Stimulated activated CD4-positive, alpha-beta T cell treated with anti-CD3 and anti-CD28 coated beads, TNF-alpha, amount 100 ng/mL, for 24 hours (primary cell): ENCODE measurements at places on chromosomes 3 and 15.

DNA sequence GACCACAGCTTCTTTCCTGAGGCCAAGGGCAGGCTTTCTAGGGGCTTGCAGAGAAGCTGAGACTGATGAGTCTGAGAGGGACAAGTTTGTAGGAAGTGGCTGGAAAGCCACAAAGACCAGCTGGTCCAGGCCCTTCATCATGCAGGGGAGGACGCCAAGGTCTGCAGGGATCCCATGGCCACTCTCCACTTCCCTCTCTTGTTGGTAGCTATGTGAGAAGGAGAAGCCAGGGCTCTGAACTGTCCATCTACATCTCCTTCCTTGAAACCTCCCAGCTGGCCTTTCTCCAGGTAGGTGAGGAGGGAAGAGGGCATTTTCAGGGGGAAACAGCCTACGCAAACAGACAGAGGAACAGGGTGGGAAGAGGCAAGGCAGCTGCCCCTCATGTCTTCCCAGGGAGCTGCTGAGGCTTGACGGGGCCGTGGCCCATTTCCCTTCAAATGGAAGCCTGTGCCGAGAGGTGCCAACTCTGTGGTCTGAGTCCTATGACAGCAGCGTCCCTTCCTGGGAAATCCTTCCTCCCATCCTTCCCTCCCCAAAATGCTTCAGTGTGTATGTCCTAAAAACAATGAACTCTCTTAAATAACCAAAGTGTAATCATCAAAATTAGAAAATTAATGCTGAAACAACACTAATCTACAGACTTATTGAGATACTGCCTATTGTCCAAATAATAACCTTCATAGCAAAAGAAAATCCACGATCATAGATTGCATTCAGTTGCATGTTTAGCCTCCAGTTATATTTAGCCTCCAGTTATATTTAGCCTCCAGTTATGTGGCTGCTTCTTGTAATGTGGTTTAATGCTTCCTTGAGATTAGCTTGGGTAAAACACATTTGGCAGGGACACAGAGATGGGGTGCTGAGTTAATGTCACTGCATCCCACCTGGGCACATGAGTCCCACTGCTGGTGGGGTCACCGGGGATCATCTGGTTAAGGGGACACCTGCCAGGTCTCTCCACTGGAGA, 36.0 kb downstream of the GNB5 start:
- DNase-seq, result no peak

DNA sequence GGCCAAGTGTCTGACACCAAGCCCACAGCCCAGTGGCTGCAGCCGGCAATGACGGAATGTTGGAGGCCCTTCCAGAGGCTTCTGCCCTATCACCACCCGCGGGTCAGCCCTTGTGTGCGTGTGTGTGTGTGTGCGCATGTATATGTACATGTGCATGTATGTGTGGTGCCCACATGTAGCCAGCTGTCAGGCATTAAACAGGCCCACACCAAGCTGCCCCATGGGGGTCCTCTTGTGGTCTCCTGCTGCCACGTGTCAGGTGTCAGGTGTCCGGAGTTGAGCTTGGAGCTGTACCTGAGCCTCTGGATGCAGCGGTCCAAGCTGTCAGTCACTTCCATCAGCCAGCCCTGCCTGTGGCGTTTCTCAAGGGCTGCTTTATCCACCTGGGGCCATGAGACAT, 13.9 kb downstream of the UROC1 start:
- no peak for DNase-seq

DNA sequence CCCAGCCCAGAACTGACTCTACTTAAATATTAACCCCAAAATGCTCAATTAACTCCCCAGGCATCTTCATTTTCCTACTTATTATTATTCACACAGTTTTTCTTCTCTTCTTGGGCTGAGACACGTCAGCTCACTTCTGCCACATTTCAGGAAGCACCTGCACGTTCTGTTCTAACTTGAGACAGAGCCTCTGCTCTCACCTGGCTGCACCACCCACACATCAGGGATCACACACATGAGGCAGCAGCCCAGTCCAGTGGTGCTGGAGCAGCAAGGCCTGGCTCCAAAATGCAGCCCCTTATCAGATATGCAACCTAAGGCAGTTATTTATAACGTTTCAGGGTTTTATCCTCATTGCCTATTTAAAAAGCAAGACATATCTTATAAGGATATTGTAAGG, 127.5 kb downstream of the OSBPL10 start:
- no peak for DNase-seq

DNA sequence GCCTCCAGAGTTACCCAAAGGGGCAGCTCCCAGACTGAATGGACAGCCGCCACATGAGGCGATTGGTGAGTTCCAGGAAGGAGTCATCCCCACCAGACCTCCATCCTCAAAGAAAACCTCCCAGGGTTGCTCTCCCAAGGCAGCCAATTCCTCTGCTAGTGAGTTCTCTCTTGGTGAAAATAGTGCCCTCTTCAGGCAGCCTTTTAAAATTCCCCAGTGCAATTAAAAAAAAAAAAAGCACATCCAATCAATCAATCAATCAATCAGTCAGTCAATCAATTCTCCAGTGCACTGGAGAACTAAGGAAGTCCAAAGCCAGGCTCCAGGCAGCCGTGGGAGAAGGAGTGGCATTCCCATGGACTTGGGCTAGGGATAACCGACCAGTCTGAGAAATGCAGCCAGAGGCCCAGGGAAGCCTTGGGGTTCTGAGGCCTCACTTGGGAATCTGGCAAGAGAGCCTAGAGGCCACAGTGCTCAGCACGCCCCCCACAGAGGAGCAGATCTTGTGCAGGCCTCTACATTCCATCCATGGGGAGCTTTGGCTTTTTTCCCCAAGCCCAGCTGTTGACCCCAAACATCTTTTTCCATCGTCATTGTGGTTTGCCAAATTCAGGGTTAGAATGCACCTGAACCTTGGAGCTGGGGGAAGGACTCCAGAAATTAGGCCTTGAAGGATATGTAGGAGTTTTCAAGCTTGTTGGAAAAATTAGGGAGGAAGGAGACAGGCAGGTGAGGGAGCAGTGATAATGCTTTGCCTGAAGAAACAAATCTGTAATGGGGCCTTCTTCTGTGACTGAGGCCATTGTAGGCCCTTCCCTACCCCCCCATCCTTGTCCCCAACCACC, 4.8 kb downstream of the PAQR5 start:
- DNase-seq, result no peak

GRCh38 chr3:45947361-45947760, 4.1 kb downstream of the CXCR6 start:
- no peak for DNase-seq

DNA sequence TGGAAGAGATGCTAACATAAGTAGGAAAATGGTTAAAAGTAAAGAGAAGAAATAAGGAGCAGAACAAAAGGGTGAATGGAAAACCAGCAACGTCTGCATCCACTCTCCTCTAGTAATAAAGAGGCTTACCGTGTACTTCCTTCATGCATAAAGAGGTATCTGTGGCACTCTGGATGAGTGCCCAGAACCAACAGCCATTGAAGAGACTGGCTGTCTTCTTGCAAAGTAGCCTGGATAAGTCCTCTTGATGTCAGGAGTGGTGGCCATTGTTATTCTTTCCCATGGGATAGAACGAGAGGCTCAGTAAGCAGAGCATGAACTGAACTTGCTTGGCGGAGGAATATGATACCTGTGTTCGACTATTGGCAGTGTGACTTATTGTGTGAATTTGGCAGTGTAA, 186.2 kb upstream of the RASGRP1 start:
- DNase-seq, result no peak

GRCh38 chr3:33789183-33789954, 9.1 kb upstream of the PDCD6IP start:
- no peak for DNase-seq

DNA sequence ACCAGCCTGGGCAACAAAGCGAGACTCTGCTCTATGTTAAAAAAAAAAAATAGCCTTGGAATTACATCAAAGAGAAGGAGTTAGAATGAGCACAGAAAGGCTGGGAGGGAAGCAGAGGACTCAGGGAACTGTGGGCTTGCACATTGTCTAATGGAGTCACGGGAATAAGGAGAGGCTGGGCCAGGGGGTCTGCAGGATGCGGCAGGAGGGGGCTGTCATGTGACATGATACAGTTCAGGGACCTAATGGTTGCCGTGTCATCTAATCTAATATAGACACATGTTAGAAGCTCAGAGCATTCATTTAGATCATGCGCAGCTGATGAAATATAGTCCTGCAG, 32.5 kb downstream of the GRK7 start:
- DNase-seq, result no peak

- no peak for DNase-seq
These were observed 297.6 kb upstream of the C2CD4B start for GRCh38 chr15:62462721-62463120.

DNA sequence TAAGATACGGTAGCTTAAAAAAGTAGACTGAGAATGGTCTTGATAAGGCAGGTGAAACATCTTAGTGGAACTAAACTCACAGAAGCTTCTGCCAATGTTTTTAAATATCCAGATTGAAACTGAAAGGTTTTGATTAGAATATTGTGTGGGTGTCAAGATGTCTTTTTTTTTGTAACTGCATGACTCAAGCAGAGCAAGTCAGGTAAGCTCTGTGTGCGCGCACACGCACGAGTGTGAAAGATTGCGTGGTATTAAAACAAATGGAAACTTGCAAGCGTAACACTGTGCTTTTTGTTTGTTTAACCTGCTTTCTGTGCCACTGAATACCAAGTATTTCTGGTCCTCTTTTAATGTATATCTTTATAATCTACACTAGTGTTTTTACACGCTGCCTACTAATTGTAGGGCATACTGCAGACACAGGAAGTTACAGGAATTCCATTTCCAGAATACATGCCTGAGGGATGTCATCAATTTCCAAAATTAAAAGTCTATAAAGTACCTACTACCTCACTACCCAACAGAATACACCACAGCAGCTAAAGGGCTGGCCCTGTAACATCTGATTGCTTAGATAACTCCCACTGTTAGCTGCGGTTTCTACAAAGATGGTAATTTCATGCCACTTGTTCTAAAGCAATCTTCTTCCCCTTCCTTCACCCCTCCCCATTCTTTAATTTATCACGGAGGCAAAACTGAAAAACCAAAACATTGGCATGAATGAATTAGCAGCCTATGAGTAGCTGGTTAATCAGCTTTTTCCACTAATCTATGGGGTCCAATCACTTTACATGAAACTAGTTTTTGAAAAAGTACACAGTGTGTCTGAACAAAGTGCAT, 472.8 kb downstream of the SHQ1 start:
- peak; percentile 35 for DNase-seq

GRCh38 chr3:195111766-195112165, 159.2 kb downstream of the XXYLT1 start:
- DNase-seq, result no peak

GRCh38 chr3:132904-133303, 63.7 kb upstream of the CHL1 start:
- no peak for DNase-seq

DNA sequence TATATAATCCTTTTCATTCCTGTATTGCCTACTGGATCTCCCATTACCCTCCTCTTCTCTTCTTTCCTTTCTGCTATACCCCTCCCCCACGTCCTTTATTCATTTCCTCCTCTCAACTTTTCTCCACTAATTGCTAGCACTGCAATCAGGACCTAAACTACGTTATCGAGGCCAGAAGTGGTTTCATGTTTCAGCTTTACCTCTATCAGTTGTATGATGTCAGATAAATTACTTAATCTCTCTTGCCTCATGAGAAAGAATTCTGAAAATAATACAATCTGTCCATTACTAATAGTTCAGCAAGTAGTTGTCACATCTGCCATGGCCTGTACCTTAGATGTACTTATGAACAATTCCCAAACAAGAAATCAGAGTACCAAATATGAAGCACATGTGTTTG, 10.6 kb downstream of the POPDC2 start:
- no peak for DNase-seq

- DNase-seq, result no peak
These were observed 304.5 kb upstream of the GPR149 start for GRCh38 chr3:154734468-154734867.

DNA sequence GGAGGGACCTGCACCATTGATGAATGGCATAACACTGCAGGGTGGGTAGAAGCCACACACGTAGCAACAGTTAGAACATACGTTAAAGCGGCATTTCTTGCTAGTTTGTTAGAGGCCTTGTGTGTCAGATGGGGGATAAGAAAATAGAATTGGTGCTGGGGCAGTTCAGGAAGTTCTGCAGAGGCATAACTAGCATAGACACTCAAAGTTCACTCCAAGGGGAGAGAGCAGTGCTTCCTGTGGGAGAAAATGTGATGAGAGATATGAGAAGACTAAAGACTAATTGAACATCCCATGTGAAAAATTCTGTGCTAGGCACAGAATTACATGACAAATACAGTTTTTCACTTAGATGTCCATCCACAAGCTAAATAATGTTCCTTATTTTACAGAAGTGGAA, 327.1 kb downstream of the ZNF621 start:
- DNase-seq, result no peak

GRCh38 chr3:19155375-19155774, 7.1 kb downstream of the KCNH8 start:
- no peak for DNase-seq

DNA sequence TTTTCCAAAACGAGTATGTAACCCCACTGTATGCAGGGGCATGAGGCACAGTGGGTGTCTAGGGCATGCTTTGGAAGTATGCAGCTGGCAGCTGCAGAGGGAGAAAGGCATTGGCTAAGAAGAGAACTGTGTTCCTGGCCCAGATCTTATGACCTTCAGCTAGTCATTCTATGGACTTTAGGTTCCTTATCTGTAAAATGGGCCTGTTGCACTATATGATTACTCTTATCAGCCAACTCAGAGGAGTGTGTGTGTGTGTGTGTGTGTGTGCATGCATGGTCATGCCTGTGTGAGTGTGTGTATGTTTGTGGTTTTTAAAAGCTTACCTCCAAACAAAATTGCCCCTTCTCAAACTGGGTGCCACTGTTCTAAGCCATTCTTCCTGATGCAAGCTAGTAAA, 27.4 kb upstream of the CHST2 start:
- DNase-seq, result no peak

GRCh38 chr3:187085933-187086332, 53.4 kb downstream of the RPL39L start:
- DNase-seq, result no peak

DNA sequence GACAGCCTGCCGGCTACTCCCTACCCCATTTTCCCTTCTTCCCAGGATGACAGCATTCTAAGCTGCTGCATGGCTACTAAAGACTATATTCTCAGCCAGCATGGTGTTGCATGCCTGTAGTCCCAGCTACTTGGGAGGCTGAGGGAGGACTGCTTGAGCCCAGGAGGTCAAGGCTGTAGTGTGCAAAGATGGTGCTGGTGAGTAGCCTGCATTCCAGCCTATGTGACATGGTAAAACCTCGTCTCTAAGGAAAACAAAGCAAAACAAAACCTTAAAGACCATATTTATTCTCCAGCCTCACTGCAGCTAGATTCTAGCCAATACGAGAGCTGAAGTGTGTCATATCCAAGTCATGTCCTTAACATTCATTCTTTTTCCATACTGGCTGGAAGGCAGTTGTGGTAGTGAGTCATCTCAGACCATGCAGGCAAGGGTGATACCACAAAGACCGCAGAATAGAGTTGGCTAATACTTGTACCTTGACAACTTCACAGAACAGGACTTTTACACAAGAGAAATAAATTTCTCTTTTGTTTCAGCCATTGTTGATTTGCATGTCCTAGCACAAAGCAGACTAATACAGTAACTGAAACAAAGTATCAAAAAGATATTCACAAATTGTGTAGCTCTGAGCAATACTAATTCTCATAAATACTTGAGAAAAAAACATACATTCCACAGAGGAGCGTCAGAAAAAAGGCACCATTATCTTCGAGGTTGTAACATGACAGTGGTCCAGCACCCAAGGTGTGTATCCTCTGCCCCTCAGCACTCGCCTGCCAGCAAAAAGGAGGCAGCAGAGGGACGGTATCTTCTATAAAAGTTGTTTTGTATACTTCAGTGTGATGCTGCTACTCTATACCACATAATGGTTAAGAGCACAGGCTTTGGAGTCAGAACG, 14.8 kb downstream of the PBRM1 start:
- peak; percentile 31 for DNase-seq
